Neuronal stem cell (in vitro differentiated cells): ENCODE measurements at places on chromosomes 2 and 18.

GRCh38 chr2:174120346-174120745, 128.0 kb downstream of the OLA1 start:
- no peak for DNase-seq

GRCh38 chr2:198499539-198499938, 695.1 kb downstream of the PLCL1 start:
- DNase-seq: no peak

DNA sequence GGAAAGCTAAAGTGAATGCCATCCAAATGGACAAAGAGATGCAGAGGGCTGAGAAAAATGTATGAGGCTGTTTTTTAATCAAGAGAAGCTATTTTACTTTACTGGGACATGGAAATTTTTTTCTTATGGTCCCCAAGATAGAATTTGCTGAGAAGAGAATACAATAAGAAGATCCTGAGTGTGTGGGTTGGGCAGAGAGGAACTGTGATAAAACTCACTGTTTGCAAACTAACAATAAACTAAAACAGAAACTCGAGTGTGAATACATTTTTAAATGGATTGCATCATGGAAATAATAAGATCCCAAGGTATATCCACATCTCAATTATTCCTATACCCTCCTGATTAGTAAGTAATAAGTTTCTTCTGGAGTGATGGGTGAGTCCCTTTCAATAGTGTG, 4.4 kb downstream of the NEB start:
- no peak for DNase-seq

DNA sequence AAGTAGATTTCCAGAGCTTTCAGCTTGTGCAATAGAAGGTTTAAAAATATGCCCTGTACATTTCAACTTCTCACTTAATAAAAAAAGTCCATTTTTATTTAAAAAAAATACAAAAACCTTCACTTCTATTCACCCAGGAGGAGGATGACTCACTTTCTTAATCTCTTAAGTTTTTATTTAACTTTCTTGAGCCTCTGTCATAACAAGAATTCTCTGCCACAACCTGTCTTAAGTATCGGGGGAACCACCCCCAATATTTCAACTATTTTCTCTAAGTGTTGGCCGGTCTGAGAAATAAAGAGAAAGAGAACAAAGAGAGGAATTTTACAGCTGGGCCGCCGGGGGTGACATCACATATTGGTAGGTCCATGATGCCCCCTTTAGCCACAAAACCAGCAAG, 58.4 kb downstream of the LRATD1 start:
- DNase-seq: no peak

- no peak for DNase-seq
These were observed 1183.7 kb upstream of the NXPH2 start for GRCh38 chr2:139963863-139964355.

DNA sequence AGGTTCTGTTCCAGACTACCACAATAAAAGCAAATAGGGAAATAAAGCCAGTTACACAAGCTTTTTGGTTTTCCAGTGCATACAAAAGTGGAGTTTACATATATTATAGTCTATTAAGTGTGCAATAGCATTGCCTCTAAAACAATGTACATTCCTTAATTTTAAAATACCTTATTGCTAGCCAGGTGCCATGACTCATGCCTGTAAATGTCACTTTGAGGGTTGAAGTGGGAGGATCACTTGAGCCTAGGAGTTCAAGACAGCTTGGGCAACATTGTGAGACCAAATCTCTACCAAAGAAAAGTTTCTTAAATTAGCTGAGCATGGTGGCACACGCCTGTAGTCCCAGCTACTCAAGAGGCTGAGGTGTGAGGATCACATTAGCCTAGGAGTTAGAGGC, 52.9 kb upstream of the IMP4 start:
- DNase-seq: no peak

DNA sequence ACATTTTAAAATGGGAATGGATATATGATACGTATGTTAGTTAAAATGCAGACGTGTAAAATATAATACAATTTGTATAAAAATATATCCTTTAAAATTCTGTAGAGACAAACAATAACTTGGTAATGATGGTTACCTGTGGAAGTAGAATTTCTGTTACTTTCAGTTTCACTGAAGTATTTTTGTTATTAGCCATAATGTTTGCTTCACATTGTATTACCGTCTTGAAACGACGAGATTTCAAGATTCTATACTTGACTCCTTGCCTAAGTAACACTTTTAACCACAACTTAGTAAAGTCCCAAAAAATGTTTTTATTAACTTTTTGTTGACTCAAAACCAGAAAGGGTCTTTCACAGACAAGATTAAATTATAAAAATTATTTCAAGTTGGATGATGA, 488.3 kb upstream of the VRK2 start:
- DNase-seq: no peak

- no peak for DNase-seq
These were observed 10.9 kb downstream of the DDX18 start for GRCh38 chr2:117825437-117825836.

- no peak for DNase-seq
These were observed 376.6 kb upstream of the TRIB2 start for GRCh38 chr2:12340164-12340563.

DNA sequence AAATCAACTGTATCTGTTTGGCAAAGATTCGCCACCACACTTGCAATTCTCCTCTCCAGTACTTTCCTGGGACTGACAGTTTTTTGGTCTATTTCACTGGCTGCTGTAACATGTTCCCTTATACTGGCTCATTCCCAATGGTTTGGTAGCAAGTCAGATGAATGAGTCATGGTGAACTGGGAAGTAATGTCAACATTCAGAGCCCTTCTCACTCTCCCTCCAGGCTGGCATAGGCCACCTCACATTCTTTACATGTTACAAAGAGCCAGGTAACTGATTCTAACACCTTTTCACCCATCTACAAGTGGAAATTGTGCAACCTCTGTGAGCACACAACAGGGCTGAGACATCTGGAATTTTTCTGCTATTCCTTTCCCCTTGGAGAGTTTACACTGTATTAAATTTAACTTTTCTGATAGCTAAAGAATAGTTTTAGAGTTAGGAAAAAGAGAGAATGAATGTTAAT, 111.3 kb upstream of the TLK1 start:
- DNase-seq: no peak

DNA sequence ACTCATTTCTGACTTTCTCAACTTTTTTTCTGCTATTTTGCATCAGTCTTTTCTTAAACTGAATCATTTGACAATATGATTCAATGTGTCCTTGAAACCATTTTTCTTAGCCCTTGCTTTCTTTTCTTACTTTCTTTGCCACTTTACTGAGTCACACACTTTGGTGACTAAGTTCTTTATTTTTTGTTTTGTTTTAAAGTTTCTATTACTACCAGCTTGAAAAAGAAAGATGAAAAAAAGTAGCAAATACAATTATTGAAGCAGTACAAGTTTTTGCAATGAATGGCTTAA, 116.5 kb downstream of the DOCK10 start:
- DNase-seq: no peak

GRCh38 chr2:190578158-190579057, 43.9 kb upstream of the NEMP2 start:
- no peak for DNase-seq

DNA sequence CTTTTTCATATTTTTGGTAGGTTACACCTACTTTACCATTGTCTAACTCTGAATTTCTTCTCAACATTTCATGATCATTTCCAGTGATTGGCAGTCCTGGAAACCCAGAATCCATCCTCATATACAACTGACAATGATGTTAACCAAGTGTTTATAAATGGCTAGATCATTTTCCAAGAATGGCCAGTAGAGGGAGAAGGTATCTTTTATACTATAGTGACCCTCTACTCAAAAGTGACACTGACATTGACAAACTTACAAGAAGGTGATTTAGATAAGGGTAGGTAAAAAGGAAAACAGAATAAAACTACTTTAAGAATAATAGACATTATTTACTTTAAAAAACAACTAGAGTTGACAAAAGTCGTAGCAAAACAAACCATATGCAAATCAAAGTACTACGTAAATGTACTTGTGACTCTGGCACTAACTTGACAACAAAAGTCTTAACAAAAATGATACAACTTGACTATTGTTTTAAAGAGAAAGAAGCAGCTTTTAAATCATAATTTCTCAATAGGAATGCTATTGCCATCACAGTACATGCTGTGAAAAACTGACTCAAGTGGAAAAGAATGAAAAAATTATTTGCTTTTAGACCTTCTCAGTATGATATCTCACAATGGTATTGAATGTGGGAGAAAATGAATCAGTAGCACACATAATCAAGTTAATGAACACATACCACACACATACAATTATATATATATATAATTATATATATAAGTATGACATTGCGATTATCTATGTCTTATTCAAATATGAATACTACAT, 76.6 kb upstream of the GRB14 start:
- no peak for DNase-seq

GRCh38 chr2:60278906-60279305, 274.5 kb downstream of the BCL11A start:
- DNase-seq: no peak

- no peak for DNase-seq
These were observed 24.6 kb upstream of the TLK1 start for GRCh38 chr2:171185165-171185818.

DNA sequence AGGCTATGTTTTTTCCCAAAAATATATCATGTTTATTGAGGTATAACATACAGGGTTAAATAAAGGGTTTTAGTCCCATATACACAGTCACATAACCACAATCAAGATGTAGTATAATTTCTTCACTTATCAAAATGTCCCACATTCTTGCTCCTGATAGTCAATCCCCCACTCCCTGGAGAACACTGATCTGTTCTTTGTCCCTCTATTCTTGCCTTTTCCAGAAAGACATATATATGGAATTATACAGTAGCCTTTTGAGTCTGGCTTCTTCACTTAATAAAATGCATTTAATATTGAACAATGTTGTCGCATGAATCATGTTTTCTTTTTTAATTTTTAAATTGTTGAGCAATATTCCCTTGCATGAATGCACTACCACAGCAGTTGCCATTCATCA, 1059.7 kb downstream of the TSN start:
- DNase-seq: no peak

GRCh38 chr2:241850544-241851324, 8.0 kb downstream of the PDCD1 start:
- no peak for DNase-seq

- DNase-seq: no peak
These were observed 63.2 kb downstream of the ZEB2 start for GRCh38 chr2:144456680-144457079.

GRCh38 chr2:25479761-25480160, 138.0 kb upstream of the DNMT3A start:
- DNase-seq: no peak
